ENCODE measurements at places on chromosomes 2 and 18. TPM values are rescaled to one million over a fixed set of nuclear protein-coding genes. Genes with fewer than 3 reads are reported as not detected.

The CIDEA gene
- total RNA-seq: not detected

GRCh38 chr18:73365018-73365417 is 497.2 kb upstream of the NETO1 start:
- no peak for DNase-seq

DNA sequence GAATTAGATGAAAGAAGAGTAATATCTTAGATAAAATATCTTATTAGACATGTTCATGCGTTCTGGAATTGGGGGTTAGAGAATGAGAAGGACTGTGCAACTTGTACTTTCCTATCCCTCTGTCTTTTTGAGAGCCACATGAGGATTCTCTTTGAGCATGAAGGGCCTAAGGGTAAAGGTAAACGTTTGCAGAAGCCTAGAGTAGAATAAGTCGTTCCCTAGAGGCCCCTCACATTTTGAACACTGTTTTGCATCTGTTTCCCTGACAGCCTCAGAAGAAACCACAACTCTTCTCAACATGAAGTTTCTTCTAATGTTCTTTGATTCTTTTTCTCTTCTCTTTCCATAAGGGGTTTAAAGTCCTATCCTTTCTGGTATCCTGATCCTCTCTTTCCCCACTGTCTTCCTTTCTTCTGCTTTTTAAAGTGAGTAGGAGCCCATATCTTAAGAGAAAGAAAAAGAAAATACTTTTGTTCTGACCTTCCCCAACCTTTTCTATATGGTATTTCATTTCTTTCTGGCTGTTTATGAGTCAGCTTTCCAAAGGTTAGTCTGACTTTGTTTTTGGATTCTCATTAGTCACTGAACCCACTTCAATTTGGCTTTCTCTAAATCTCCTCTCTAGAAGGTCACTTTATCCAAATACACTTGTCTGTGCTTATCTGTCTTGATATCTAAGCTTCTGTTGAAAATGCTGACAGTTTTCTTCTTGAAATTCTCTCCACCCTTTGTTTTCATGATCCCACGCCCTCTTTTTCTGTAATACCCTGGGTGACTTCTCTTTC is 34.8 kb downstream of the PPP1R1C start:
- DNase-seq: no peak

DNA sequence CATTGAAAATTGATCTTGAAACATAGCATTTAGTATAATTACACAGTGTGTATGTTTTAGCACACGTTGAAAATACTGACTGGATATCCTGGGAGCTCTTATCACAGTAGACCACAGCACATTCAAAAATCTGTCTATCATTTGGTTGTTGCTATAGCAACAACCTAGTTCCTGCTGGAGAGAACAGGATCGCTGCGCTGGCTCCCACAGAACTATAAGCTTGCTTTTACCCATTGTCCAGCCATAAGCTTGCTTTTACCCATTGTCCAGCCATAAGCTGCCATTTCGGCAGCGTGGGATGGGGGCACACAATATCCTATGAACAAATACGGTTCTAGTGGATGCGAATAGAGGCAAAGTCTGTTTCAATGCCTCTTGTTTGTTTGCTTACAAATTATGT is 70.4 kb upstream of the ST6GAL2 start:
- no peak for DNase-seq

The MC5R gene
- not detected for total RNA-seq

- no peak for DNase-seq
Measured at GRCh38 chr2:8076448-8077342, 605.2 kb upstream of the ID2 start.

Data from thyroid gland (tissue), 4 donors.